Panc1 (cell line): ENCODE measurements at places on chromosomes 2 and 18. TPM values are rescaled to one million over a fixed set of nuclear protein-coding genes. Genes with fewer than 3 reads are reported as not detected.

Gene EVA1A
- 0.21 TPM for total RNA-seq

Gene DQX1
- 0.41 TPM for total RNA-seq

Gene PSD4
- total RNA-seq = 3.6 TPM

Gene GREB1L
- total RNA-seq = 11.0 TPM

DNA sequence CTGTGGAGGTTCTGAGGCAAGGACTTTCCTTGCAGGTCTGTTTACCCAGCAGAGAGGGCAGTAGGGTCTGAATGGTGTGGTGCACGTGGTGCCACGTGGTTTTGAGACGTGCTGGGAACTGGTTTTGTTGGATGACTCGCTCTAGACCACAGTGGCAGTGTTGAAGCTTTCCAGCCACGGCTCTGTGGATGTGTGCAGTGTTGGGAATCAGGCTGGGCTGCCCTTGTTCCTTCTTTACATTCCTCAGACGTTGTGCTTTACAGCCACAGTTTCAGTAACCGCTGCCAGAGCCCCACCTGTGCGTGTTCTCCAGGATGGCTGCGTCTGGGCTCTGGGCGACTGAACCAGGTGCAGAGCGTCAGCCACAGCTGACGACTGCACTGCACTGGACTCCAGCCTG, 8.2 kb downstream of the CTDP1 start:
- no peak overlapping the region for H3K27ac ChIP-seq
- no peaks in the 10 kb centered on the region; the same call in 1 of the 2 replicates for H3K4me1 ChIP-seq
- H3K27me3 ChIP-seq = no peaks in the 10 kb centered on the region
- no peaks in the 10 kb centered on the region for H3K36me3 ChIP-seq
- no peak overlapping the region for H3K4me3 ChIP-seq

DNA sequence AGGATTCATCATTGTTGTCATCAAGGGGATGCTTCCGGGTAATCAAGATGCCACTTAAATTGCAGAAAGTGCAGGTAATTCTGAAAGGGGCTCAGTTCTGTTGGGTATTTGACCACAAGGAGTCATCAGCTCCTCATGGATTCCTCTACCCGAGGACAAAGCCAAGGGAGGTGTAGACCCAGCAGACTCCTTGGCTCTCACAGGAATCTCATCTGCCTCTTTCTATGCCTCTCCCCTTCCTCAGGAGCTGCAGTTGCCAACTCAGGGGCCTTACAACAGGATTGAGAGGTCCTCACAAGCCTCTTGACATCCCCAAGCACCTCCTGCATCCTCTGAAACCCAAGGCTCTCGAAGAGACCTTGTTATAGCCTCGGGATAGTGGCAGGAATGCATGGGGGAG, 44.0 kb downstream of the ITGB6 start:
- no peak overlapping the region for H3K4me3 ChIP-seq
- H3K36me3 ChIP-seq = no peaks in the 10 kb centered on the region
- H3K27me3 ChIP-seq = no peaks in the 10 kb centered on the region
- no peak overlapping the region for H3K27ac ChIP-seq
- 0 out of 2 replicates have a peak, but pooled peaks cover 3% of the 10 kb centered on the region for H3K4me1 ChIP-seq
- no peak for DNase-seq

DNA sequence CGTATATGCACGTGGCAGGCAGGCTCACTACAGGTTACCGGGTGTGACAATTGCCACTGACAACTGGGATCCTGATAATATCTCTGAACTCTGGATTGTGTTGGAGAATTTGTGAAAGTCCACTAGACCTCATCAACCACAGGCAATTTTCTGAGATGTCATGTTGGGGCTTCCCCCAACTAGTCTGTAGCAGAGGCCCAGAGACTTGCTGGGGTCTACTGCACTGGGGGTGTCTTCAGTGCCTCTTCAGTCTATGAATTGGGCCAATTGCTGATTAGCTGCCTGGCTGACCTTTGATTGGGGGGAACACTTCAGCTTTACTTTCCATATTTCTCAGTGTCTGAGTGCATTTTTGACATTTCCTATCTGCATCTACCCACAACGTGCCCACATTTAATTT, 201.5 kb downstream of the MTX2 start:
- DNase-seq = no peak
- no peaks in the 10 kb centered on the region for H3K4me1 ChIP-seq
- H3K36me3 ChIP-seq = no peaks in the 10 kb centered on the region
- H3K27me3 ChIP-seq = peaks cover 2% of the 10 kb centered on the region; the same call in 1 of the 2 replicates
- H3K4me3 ChIP-seq = no peak overlapping the region

- no peak overlapping the region for H3K27ac ChIP-seq
- H3K36me3 ChIP-seq = no peaks in the 10 kb centered on the region
- H3K4me1 ChIP-seq = no peaks in the 10 kb centered on the region
- peaks cover 4% of the 10 kb centered on the region for H3K27me3 ChIP-seq
- H3K4me3 ChIP-seq = no peak overlapping the region
Observed at GRCh38 chr2:29433128-29433527, 317.9 kb downstream of the CLIP4 start.

DNA sequence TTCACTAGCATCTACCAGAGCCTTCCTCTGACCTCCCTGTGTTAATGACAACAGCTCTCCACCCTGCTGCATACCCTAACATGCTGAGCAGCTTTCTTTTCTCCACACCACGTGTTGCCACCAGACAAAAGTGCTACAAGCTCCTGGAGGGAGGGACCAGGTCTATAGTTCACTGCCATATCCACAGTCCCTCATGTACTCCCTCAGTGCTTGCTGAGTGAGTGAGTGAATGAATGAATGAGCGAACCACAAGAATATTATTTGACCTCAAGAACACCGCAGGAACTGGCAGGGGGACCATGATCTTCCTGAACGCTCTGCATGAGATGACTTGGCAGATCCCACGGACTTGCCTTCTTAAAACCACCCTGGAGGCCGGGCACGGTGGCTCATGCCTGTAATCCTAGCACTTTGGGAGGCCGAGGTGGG, 47.4 kb upstream of the CAB39 start:
- no peaks in the 10 kb centered on the region for H3K4me1 ChIP-seq
- no peak overlapping the region for H3K4me3 ChIP-seq
- no peak for DNase-seq
- no peaks in the 10 kb centered on the region for H3K36me3 ChIP-seq
- no peaks in the 10 kb centered on the region for H3K27me3 ChIP-seq

GRCh38 chr2:119790466-119790865, 30.7 kb downstream of the PTPN4 start:
- H3K36me3 ChIP-seq = no peaks in the 10 kb centered on the region
- H3K27ac ChIP-seq = no peak overlapping the region
- DNase-seq = no peak
- H3K4me1 ChIP-seq = no peaks in the 10 kb centered on the region
- H3K4me3 ChIP-seq = no peak overlapping the region

DNA sequence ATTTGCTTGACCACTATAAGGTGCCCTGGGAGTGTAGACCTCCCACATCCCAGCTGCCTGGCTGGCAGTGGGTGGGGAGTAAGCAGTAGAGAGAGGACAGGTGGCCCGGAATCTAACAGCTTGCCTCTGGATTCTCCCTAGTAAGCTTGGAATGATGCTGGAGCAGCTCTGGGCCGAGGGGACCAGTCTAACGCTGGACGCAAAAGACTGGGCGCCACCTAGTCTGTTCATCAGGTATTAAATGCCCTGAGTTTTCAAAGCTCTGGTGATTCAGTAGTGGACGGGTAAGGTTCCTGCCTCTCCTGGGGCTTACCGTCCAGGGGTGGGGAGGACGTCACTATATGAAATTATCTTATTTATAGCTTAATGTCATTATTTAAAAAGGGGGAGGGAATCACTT, 648 bp upstream of the LYPD6B start:
- H3K36me3 ChIP-seq = no peaks in the 10 kb centered on the region
- H3K4me1 ChIP-seq = no peaks in the 10 kb centered on the region
- peaks cover 17% of the 10 kb centered on the region for H3K27me3 ChIP-seq
- H3K27ac ChIP-seq = no peak overlapping the region
- DNase-seq = no peak

- H3K4me1 ChIP-seq = peaks cover 3% of the 10 kb centered on the region; the same call in 1 of the 2 replicates
- no peak overlapping the region for H3K4me3 ChIP-seq
- H3K27ac ChIP-seq = no peak overlapping the region
- H3K27me3 ChIP-seq = no peaks in the 10 kb centered on the region
Observed at GRCh38 chr2:46547223-46548102, 68.1 kb downstream of the TMEM247 start.

- no peaks in the 10 kb centered on the region for H3K27me3 ChIP-seq
- H3K27ac ChIP-seq = no peak overlapping the region
- no peaks in the 10 kb centered on the region for H3K36me3 ChIP-seq
- no peak for DNase-seq
Observed at GRCh38 chr2:26978061-26978596, 7.7 kb downstream of the MAPRE3 start.

- DNase-seq = no peak
- no peaks in the 10 kb centered on the region for H3K36me3 ChIP-seq
- H3K4me3 ChIP-seq = no peak overlapping the region
- no peak overlapping the region for H3K27ac ChIP-seq
- no peaks in the 10 kb centered on the region for H3K27me3 ChIP-seq
- H3K4me1 ChIP-seq = no peaks in the 10 kb centered on the region
Observed at GRCh38 chr2:30932870-30933269, 125.6 kb upstream of the CAPN13 start.

DNA sequence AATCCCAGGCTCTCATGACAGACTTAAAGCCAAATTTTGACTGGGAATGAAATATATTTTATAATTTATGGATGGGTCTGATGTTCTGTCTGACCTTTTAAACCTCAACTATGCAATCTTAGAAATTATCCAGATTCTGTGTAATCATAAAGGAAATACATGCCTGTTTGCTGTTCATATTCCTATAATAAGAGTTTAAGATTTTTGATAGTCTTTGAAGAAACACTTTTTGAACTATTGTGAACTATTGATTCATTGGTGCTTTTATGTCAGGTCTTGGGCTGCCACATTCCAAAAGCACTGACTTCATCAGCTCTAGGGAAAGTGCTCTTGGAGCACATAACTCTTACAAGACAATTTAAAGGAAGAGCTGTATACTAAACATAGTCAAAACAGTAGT, 64.2 kb downstream of the CCDC150 start:
- no peaks in the 10 kb centered on the region for H3K27me3 ChIP-seq
- H3K36me3 ChIP-seq = no peaks in the 10 kb centered on the region
- no peak overlapping the region for H3K27ac ChIP-seq
- H3K4me1 ChIP-seq = no peaks in the 10 kb centered on the region

GRCh38 chr2:84702941-84703340, 177.9 kb downstream of the TRABD2A start:
- no peaks in the 10 kb centered on the region for H3K4me1 ChIP-seq
- no peak for DNase-seq
- H3K27ac ChIP-seq = no peak overlapping the region
- H3K27me3 ChIP-seq = no peaks in the 10 kb centered on the region
- no peak overlapping the region for H3K4me3 ChIP-seq
- H3K36me3 ChIP-seq = no peaks in the 10 kb centered on the region

- H3K4me1 ChIP-seq = no peaks in the 10 kb centered on the region
- H3K4me3 ChIP-seq = no peak overlapping the region
- H3K27me3 ChIP-seq = no peaks in the 10 kb centered on the region
Observed at GRCh38 chr18:50142441-50143120, 52.4 kb downstream of the MYO5B start.
